ENCODE measurements at places on chromosomes 2 and 18.
A peak's percentile ranks its signal among the peaks of the same experiment; 100 is the strongest.

DNA sequence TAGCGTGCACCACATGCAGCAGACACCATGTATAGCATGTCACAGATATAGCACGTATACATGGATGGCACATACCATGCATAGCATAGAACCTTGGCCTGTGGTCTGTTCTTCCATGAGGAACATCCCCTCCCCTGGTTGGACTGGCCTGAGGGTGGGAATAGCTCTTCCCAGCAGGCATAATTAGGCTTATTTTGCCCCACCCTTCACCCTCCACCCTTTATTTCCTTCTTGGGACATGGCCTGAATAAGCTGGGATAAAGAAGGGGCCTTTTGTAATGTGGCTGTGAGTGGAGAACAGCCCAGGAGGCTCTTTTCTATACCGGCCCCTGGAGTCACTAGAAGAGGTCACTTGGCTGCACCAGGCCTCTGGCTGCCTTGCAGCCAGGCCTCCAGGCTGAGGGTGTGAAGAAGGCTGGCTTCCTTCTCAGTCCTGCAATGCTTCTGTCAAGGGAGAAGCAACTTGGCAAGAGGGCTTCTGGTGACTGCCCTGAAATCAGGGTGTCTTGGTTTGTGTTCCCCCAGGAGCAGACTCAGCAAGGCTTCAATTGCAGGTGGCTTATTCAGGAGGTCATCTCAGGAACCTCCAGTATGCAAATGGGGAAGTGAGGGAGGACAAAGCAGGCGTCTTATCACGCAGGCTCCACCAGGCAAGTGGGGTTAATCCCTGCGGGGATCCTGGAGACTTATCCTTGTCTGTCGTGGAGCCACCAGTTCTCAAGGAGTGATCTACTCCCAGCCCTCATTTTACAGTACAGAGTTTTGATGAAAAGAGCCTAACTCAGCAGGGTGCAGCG, 68.2 kb downstream of the HS6ST1 start:
- no peak for DNase-seq

DNA sequence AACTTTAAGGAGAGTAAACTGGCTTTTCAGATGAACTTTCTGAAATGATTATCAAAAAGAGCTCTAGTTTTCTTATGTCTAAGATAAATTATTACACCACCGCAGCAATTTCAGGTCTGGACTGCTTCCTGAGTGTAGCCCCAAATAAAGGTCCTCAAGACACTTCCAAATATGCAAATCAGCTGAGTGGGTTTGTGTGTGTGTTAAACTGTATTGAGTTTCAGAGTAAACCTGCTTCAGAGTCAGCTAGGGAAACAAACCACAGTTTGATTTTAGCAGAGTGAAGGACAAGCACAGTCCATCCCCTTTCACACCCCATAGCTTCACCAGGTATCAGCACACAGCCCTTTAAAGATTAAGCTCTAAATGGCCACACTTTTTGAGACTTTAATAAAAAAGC, 168.7 kb downstream of the NRXN1 start:
- DNase-seq, result no peak

DNA sequence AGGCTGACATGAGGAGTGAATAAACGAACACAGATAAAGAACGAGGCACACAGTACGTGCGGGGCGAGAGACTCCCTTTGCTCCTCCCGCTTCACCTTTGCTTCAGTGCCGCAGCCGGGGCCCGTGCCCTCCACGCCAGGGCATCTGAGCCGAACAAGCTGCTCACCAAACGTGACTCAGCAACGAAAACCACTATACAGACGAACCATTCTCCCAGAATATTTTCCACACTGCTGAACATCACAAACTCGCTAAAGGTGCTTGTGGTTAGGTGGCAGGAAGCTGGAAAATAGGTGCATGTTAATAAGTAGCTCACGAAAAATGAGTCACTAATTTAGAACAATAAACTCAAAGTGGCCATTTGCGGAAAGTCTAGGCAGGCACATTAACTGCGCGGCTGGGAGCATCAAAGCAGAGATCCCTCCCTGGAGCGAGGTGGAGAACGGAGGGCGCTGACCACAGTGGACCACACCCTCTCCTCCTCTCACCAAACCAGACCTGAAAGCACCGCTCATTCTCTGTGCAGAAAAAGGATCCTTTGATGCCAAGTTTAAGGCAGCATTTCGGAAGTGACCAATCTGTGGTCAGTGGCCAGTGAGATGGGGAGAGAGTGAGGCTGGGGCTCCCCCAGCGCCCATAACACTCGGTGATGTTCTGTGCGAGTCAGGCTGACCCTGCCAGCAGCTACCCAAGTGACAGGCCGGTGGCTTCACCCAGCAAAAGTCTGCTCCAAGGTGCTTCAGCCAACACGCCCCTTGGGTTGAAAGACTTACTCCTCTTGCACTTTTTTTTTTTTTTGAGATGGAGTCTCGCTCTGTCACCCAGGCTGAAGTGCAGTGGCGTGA, 153.2 kb downstream of the HDAC4 start:
- DNase-seq, result no peak

DNA sequence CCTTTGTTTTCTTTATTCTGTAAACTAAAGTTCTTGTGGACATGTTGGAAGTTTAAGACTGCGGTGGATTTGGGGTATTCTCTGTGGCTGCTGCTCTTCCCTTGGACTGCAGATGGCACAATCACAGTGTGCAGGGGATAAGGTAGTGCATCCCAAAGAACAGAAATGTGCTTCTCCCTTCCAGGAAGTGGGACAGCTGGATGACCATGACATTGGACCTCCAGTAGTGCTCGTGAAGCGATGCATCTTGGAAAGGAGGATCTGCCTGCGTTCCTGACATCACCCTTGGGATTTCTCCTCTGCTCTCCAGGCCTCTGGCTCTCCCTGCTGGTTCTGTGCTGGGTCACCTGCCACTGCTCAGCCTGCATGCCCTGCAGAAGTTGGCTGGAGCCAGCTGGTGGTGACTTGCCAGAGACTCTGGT, 109.9 kb downstream of the SLC4A3 start:
- DNase-seq, result peak; percentile 55

DNA sequence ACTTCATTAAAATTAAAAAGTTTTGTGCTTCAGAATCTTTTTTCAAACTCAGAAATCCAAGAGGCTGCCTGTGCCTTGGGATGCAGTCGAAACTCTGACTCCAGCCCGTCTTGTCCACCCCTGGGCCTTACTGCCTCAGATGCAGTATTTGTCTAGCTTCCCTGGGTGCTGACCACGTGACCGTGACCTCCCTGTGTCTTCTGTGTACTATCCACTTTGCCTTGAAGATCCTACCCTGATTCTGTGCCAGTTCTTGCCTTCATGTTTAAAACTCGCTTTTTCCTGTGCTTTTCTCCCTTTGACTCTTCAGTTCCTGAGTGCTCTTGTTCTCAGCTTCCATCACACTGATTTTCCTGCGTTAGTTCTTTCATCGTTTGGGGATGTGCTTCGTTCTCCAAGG, 80.7 kb downstream of the ITGB1BP1 start:
- DNase-seq, result no peak

GRCh38 chr2:106892048-106892447, 6.1 kb upstream of the ST6GAL2 start:
- no peak for DNase-seq

GRCh38 chr2:54422072-54422581, 34.0 kb upstream of the SPTBN1 start:
- DNase-seq, result no peak

- no peak for DNase-seq
Measured at GRCh38 chr18:6811816-6812215, 82.3 kb downstream of the ARHGAP28 start.

- no peak for DNase-seq
Measured at GRCh38 chr18:33513027-33513426, 65.0 kb upstream of the ASXL3 start.

GRCh38 chr2:204109681-204110080, 173.1 kb downstream of the ICOS start:
- DNase-seq, result no peak

DNA sequence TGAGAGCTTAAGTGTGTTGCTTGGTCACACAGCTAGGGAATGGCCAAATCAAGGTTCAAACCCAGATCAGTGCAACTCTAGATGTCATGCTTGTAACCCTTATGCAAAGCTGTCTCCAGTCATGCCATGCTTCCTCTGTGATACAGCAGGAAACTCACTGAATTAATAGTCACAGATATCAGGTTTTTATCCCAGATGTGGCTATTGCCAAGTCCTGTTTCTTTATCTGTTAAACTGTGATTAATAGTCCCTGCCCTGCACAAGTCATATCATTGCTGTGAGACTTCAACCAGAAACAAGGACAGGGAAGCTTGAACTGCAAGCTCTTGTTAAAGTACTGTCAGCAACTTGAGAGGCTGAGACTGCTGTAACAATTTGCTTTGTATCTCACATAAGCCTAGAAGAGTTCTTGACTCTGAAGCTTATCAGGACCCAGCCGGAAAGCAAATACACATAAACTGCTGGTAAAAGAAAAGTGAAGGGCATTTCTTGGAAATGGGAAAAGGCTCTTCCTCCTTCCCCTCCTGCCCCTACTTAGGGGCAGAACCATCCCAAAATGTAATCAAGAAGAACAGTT, 609.0 kb downstream of the DCC start:
- no peak for DNase-seq

DNA sequence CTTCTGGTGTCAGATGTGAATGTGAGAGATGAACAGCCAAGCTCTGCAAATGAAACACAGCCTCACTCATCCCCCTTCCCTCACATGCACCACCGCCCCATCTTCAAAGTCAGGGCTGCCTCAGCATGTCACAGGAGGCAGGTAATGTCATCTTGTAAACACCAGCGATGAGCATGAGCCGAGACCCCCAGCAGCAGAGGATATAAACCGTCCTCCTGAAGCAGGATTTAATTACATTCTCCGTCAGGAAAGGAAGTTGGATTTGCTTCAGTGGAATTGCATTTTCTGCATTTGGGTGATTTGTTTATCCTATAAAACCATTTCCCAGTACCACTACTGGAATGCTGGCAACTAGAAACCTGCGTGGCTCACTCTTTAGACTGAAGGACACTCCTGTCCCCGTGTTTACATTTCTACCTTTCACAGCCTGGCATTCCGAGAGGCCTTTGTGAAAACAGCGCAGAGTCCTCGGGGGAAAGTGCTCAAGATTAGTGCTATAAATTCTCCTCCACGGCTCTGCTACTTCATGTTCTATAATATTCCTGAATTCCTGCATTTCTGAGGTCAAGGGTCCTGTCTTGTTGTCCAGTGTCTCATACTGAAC, 619.2 kb downstream of the IRS1 start:
- DNase-seq, result no peak

GRCh38 chr2:231039821-231040364, 2.6 kb downstream of the C2orf72 start:
- no peak for DNase-seq
